ENCODE measurements at places on chromosomes 5 and 9.

- DNase-seq, result no peak
Observed at GRCh38 chr9:106529616-106530015, 333.4 kb upstream of the ZNF462 start.

GRCh38 chr9:95669253-95669652, 152.5 kb upstream of the PTCH1 start:
- no peak for DNase-seq

DNA sequence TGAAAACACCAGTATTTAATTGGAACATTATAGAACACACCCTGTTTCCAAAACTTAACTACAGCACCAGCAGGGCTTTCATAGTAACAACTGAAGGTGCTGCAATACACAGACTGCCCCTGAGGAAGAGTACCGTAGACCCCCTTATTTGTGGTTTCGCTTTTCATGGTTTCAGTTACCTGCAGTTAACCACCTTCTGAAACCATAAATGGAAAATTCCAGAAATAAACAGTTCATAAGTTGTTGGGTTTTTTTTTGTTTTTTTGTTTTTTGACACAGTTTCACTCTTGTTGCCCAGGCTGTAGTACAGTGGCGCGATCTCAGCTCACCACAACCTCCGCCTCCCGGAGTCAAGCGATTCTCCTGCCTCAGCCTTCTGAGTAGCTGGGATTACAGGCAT, 9.5 kb upstream of the GLDC start:
- DNase-seq, result no peak

DNA sequence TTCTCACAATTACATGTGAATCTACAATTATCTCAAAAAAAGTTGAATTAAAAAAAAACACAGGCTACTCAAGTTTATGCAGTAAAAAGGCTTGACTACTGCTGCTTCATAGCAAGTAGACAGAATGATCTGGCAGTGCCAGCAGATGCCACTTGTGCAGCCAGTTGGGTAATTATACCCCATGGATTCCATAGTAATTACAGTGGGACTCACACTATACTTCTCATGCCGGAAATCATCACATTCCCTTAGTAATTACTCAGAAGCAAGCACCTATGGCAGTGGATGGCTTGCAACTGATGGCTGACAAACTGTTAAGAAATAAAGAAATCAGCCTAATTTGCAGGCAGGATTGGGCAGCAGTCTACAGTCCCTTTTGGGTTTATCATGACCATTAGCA, 463.2 kb upstream of the KLF4 start:
- no peak for DNase-seq

DNA sequence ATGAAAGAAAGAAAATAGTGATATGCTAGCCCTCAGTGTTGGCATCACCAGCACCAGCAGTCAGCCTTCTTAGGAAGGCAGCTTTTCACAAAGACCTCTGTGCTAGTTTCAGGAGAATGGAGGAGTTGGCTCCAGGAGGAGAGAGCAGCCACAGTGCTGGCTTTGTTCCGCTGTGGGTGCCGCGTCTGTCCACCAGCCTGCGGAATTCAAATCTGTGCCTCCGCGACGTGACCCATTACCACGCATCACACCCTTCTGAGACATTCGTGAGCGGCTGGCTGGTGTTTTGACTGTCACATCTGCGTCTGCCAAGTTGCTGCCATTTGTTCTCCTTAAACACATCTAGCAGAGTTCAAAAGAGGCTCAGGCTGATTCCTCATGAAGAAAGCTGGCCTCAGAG, 34.4 kb downstream of the SNX18 start:
- no peak for DNase-seq

DNA sequence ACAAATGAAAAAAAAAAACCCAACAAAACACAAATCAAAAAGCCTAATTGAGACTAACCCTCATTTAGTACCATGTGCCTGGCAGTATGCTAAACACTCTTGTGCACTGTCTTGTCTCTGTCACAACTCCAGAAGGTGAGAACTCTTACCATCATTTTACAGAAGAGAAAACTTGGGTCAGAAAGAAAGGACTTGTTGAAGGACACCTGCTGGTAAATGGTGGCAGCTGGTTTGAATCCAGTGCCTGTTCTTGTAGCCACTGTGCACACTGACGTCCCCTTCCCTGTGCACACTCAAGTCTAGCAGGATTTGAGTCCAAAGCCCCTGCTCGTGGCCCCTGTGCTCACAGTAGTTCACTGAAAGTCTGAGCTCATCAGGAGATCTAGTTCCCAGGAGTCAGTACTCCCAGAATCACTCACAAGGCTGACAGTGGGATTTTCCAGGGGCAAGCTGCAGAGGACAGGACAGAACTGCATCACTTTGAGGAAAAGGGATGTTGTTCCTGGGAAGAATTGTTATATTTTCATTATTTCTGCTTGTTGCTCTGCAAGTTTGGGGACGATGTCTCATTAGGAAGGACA, 43.0 kb upstream of the HSD17B4 start:
- no peak for DNase-seq

- no peak for DNase-seq
Observed at GRCh38 chr5:143128412-143129071, 274.9 kb downstream of the NR3C1 start.

- no peak for DNase-seq
Observed at GRCh38 chr9:130565792-130566191, 13.6 kb upstream of the FUBP3 start.

- no peak for DNase-seq
Observed at GRCh38 chr5:14316471-14316870, 173.3 kb downstream of the TRIO start.

Data from suppressor macrophage (primary cell).